Esophagus squamous epithelium (tissue), 5 donors: ENCODE measurements at places on chromosomes 5 and 9.

DNA sequence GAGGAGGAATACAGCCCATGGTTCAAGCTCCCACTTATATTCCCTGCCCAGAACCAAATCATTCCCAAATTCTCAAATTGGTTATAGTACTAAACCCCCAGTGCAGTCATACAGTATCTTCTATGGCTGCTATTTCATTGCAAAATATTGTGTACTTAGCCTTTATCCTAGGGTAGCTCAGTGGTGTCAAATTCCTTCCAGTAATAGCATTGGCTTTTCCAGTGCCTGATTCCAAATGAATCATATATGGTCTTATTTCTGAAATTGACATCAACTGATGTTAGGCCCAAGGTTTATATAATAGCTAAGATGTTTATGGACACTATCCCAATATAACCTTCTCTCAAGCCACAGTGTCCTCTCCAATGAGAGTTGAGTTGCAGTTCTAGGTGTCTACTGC lies 256.7 kb downstream of the NDUFS4 start:
- DNase-seq, result no peak

GRCh38 chr9:22103685-22104575 lies 94.8 kb upstream of the CDKN2B start:
- DNase-seq, result no peak

DNA sequence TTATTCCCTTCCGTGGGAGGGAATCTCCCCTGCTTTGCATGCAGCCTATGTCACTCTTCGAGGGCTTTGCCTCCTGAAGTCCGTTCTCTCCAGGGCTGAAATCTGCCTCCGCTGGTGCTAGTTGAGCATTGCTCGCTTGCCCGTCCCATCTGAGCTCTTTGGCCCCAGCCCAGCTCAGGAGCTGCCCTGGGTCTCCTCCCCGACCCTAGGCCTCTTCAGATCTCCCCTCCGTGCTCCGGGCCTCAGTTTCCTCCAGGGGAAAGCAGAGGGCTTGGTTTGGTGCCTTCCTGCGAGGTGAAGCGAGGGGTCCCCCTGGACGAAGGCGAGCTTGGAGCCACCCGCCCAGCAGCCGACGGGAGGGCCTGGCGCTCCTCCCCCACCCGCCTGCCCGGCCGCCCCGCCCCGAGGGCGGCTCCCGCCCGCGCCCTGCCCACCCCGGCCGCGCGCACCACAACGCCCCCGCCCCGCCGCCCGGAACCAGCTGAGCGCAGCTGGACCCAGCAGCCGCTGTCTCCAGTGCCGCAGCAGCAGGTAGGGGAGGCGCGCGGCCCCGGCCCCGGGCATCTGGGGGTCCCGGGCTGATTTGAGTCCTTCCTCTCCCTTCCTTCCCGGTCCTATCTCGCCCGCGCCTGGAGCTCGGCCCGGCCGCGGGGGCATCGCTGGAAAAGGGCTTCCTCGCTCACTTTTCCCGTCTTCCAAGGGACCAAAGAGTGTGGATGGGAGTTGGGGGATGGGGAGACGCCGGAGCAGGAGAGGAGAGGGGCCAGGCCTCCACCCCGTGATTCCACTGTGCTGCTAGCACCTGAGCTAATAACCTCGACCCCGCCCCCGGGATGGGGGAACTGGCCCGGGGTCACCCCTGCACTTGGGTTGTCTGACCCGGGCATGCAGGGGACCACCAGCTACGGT lies at the start of gene GSN:
Gene GSN, plus strand, starts transcription at position 474 of the 909 bp plus-strand sequence. CDS start 33,810 bp downstream, outside the sequence.
- DNase-seq, result no peak

GRCh38 chr9:87342743-87343142 lies 154.9 kb upstream of the DAPK1 start:
- no peak for DNase-seq

GRCh38 chr5:8050616-8051175 lies 181.7 kb downstream of the MTRR start:
- DNase-seq, result no peak

- no peak for DNase-seq
Observed at GRCh38 chr5:120507197-120507596, 43.1 kb downstream of the PRR16 start.

GRCh38 chr5:43044181-43044914 lies 4.2 kb upstream of the ANXA2R start:
- no peak for DNase-seq

DNA sequence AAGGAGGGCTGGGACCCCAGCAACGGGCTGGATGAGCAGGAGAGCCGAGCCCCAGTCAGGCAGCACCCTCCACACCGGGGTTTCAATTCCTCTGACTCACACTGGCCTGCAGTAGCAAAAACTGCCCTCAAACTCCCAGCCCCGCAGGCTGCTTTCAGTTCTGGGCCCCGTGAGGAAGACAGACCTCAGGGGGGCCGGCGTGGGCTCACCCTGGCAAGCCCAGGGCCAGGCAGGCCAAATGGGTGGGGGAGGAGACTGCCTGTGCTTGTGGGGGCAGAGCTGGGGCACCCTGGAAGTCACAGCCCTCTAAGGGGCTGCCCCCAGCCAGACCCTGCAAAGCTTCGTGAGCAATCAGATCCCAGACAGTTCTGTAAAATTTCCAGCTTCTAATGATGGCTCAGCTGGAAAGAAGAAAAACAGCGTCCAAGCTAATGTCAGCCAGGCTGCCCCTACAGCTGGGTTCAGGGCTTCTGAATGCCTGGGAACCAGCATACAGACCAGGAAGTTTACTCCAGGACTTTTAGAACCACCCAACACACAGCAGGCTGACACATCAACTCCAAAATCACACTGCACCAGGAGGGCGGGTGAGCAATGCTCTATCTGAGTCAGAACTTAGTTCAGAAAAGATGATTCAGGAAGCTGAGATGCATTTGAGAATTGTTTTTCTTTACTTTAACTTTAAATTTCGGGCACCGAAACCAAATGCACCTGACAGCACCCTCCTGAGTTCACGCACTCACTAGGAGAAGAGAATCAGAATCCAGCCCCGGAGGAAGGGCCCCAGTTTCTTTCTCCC lies 34.7 kb downstream of the LPCAT1 start:
- no peak for DNase-seq

- DNase-seq, result no peak
Observed at GRCh38 chr9:105993116-105993854, 298.9 kb downstream of the TMEM38B start.

DNA sequence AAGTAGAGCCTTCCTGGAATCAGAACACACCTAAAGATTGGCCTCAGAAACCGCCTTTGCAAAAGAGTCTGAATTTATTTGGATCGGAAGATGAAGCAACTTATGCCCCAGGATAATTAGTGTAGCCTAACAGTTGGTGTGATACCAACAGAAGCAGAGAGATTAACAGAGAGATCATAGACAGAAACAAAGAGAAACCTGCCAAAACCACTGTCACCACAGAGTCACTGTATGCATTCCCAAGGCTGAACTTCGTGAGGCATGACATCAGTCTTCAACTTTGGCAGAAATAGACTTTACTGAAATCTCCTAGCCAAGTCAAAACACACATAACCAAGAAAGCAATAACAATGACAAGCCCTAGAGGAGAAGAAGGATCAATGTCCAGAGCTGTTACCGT lies 361.8 kb downstream of the ELAVL2 start:
- DNase-seq, result no peak

DNA sequence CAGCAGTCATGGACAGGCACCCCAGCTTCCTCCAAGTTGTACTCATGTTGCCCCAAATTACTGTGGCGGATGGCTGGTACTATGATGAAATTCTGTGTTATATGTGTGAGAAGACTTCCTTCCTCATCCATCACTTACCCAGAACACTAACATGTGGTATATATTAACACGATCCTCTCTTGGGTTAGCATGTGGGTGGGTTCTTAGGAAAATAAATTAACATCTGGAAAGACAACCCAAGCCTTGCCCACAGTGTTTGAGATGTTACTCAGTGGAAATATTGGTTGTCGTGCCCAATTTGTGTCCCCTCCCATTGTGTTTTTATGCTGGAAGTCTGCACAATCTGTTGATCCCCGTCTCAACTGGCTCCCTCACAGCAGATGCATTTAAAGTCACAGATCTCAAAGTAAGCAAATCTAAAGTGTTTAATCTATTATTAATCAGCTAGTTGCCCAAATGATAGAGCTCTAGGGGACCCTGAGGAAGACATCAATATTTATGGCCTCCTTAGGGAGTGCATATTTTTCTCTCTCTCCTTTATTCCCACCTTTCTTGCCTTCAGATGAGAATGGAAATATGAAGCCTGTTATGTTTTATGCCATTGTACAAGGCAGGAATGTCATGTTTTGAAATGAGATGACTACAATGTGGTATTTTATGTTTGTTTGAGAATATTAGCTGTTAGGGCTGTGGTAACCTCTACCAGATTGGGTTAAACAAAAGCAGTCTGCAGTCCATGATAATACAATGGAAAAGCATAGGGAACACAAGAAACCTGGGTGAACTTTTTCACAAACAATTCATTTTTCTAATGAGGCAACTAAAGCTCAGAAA lies 93.9 kb downstream of the GRIA1 start:
- DNase-seq, result no peak
